Suprapubic skin (tissue), 4 donors: ENCODE measurements at places on chromosomes 13 and 19. TPM values are rescaled to one million over a fixed set of nuclear protein-coding genes. Genes with fewer than 3 reads are reported as not detected.

- H3K27ac ChIP-seq = no peak overlapping the region
- DNase-seq = no peak
- H3K4me1 ChIP-seq = no peaks in the 10 kb centered on the region
- no peaks in the 10 kb centered on the region for H3K36me3 ChIP-seq
- no peaks in the 10 kb centered on the region for H3K27me3 ChIP-seq
These were observed 460.8 kb downstream of the TBC1D4 start for GRCh38 chr13:75021151-75021550.

DNA sequence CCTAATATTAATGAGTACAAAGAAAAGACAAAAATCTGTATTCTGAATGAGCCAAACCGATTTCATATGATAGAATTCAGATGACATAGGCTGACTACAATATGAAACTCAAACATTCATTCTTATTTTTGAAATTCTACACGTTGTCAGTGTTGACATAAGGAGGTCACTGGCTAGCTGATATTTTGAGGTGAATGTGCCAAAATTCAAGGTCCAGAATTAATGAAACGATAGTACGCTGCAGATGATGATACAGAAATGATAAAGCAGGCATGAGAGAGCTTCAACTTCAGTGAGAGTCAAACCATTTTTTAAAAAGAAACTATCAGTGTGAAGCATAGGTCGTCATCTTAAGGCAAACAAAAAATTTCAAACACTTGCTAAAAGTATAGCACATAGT is 88.2 kb downstream of the FREM2 start:
- H3K4me1 ChIP-seq = no peaks in the 10 kb centered on the region
- no peak overlapping the region for H3K27ac ChIP-seq
- H3K27me3 ChIP-seq = no peaks in the 10 kb centered on the region
- no peak for DNase-seq
- no peaks in the 10 kb centered on the region for H3K36me3 ChIP-seq

GRCh38 chr13:84844473-84844872 is 954.7 kb downstream of the SLITRK6 start:
- H3K4me3 ChIP-seq = no peak overlapping the region
- H3K27me3 ChIP-seq = no peaks in the 10 kb centered on the region
- no peak for DNase-seq
- H3K4me1 ChIP-seq = no peaks in the 10 kb centered on the region

DNA sequence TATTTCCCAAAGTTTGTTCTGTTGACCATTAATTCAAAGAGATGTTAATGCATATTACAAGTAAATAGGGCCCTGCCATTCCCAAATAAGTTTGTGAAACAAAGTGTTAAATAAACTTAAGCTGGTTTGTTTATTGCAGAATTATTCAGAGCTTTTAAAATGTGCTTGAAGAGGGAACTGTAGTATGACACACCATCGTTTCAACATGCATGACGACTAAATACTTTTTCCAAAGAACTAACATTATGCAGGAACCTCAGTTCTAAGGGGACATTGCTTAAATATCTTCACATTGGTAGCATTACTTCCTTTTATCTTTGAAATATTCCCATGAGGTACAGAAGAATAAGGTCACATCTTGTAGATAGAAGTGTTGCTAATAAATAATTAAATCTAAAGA is 14.6 kb downstream of the LHFPL6 start:
- no peaks in the 10 kb centered on the region for H3K27me3 ChIP-seq
- H3K27ac ChIP-seq = no peak overlapping the region
- no peak overlapping the region for H3K4me3 ChIP-seq

DNA sequence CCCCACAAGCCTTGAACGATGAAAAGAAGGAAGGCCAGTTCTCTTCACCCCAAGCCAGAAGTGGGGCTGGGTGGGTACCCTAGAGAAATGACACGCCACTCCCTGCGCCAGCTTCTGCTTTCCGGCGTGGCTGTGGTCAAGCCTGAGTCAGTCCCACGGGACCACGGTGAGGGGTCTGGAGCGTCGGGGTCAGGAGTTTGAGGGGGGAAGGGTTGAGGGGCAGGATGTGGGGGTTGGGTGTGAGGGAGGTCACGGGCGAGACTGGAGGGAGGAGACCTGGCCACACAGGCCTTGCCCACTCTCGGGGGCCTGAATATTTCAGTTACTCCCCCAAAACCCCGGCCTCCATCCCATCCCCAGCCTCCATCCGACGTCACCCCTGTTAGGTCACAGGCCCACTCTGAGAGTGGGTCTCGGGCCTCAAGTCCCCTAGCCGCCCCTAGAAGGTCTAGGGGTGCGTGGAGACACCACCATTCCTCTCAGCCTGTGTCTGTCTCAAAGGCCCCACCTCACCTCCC is 500 bp upstream of the IFI30 start:
- peaks cover 25% of the 10 kb centered on the region for H3K36me3 ChIP-seq

- H3K27me3 ChIP-seq = no peaks in the 10 kb centered on the region
- no peak overlapping the region for H3K27ac ChIP-seq
- peaks cover 39% of the 10 kb centered on the region for H3K36me3 ChIP-seq
- DNase-seq = no peak
- no peak overlapping the region for H3K4me3 ChIP-seq
These were observed 18.3 kb upstream of the F7 start for GRCh38 chr13:113086991-113087922.

GRCh38 chr13:111845621-111846351 is 221.2 kb upstream of the SOX1 start:
- H3K4me1 ChIP-seq = no peaks in the 10 kb centered on the region
- H3K36me3 ChIP-seq = no peaks in the 10 kb centered on the region
- no peak overlapping the region for H3K27ac ChIP-seq
- H3K27me3 ChIP-seq = peaks cover 18% of the 10 kb centered on the region

GRCh38 chr19:35151273-35152065 is 3.1 kb upstream of the FXYD5 start:
- DNase-seq = no peak
- peaks cover 7% of the 10 kb centered on the region for H3K27me3 ChIP-seq
- H3K4me3 ChIP-seq = no peak overlapping the region
- no peaks in the 10 kb centered on the region for H3K36me3 ChIP-seq
- H3K4me1 ChIP-seq = peaks cover 28% of the 10 kb centered on the region

DNA sequence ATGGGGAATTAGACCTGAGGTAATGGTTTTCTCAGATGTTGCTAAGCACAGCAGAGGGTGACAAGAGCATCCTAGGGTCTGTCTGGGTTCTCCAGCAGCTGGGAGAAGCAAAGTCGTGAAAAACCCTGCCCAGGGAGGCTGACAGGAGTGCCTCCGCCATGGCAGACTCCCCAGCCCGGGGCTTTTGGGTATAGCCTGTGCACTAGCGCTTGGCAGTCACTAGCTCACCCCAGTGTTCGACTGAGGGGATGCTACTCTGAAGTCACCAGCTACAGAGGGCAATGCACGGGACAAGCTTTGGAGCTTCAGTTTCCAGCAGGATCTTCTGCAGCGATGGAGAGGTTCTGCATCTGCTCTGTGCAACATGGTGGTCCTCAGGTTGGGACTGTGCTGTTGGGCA is 87.5 kb downstream of the ING1 start:
- peaks cover 13% of the 10 kb centered on the region for H3K27me3 ChIP-seq
- H3K27ac ChIP-seq = no peak overlapping the region
- no peak for DNase-seq
- no peaks in the 10 kb centered on the region for H3K36me3 ChIP-seq

The MUC16 gene
- 0.38 TPM for total RNA-seq

The LILRA2 gene
- 0.15 TPM for total RNA-seq
